ENCODE measurements at places on chromosomes 2 and 18. TPM values are rescaled to one million over a fixed set of nuclear protein-coding genes. Genes with fewer than 3 reads are reported as not detected.

DNAH7 gene
- total RNA-seq = 0.64 TPM

- DNase-seq = peak; percentile 28
Observed at GRCh38 chr18:9454061-9454703, 21.1 kb upstream of the RALBP1 start.

GRCh38 chr2:206641226-206641625 lies 1.1 kb upstream of the FAM237A start:
- no peak for DNase-seq

- DNase-seq = peak; percentile 95
Observed at GRCh38 chr18:50870138-50870845, 8.6 kb upstream of the ME2 start.

MC2R gene
- total RNA-seq = not detected

- peak; percentile 54 for DNase-seq
Observed at GRCh38 chr2:241540401-241540770, 18.2 kb upstream of the BOK start.

DNA sequence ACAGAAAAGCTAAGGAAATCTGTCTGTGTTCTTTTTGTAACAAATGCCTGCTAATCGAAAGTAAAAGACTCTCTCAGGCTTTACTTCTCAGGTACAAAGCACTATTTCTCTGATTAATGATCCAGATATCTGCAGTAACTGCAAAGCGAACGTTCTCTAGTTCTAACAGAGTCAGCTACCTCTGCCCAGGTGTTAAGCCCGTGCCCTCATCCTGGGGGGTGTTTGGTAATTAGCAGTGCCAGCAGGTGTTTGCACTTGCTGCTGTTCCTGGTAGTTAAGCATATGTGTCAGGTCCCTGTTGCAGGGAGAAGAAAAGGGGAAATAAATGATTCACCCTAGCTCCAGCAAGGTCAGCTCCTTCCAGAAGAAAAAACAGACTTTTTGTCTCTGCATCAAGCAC lies 58.8 kb upstream of the CRIM1 start:
- DNase-seq = no peak

LBX2 gene
- total RNA-seq = 1.6 TPM

FAHD2B gene
- total RNA-seq = 1.5 TPM

GRCh38 chr18:57211412-57211750 lies 64.5 kb downstream of the BOD1L2 start:
- DNase-seq = no peak

DNA sequence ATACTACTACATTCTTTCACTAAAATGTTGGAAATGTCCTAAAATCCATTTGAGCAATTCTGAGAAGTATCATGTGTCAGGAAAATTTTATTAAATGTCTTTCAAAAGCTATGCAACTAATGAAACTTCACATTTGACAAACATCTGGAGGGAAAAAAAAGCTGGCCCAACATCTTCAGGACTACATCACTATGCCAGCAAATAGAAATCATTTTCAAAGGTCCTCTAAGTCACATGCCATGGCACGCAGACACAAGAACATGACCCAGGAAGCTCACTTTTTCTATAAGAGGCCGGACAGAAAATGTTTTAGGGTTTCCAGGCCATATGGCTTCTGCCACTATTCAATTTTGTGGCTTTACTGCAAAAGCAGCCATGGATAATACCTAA lies 11.6 kb downstream of the KANSL3 start:
- DNase-seq = no peak

DNA sequence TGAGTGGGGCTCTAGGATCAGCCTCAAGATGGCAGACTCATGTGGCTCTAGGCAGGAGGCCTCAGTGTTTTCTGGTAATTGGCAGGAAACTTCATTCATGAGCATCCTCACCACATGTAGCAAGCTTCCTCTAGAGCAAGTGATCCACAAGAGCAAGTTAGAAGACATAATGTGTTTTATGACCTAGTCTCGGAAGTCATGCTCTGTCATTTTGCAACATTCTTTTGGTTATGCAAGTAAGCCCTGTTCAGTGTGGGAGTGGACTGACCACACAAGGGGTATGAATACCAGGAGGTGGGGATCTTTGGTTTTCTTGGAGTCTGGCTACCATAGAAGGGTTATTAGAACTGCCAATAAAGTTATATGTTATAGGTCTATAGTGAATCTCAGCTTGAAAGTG lies 66.8 kb upstream of the STK39 start:
- DNase-seq = no peak

TSGA10 gene
- total RNA-seq = 4.8 TPM

GRCh38 chr2:65574993-65575392 lies 142.6 kb upstream of the SPRED2 start:
- no peak for DNase-seq

GRCh38 chr2:136070913-136071312 lies 47.0 kb downstream of the CXCR4 start:
- DNase-seq = no peak

- no peak for DNase-seq
Observed at GRCh38 chr2:200469708-200470211, 40.1 kb downstream of the KCTD18 start.

DNA sequence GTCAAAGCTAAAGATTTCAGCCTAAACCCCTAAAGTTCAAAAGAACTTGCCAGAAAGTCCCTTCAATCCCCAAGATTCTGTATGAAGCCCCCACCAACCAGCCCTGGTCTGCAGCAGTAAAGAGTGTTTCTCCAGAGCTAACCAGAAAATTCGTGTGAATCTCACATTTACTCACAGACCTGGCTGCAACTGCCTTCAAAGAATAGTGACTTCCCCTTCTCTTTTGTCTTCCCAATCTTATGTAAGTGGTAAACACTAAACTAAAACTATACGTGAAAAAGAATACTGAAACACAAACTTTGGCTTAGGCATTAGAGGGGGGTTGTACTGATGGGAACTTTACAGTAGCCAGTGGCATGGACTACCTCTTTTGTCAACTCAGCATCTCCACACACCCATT lies 50.6 kb upstream of the SETBP1 start:
- DNase-seq = no peak

DNA sequence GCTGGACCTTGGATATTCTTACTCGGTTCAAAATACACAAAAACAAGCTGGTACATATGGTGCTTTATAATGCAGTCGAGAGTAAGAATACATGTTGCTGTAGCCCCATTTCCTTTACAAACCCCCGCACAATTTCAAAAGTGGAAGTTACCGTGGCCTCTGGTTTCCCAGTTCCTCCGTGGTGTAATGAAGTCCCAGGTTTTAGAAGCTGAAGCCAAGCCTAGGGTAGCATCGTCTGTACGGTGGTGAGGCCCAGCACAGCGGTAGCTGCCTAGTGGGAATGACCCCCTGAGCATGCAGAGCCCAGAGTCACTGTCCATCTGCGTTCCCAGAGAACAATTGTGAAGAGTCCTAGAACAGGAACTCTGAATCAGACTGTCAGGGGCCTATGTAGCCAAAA lies 171.8 kb downstream of the ASXL3 start:
- no peak for DNase-seq

- no peak for DNase-seq
Observed at GRCh38 chr2:215895330-215895729, 118.0 kb downstream of the MREG start.

DNA sequence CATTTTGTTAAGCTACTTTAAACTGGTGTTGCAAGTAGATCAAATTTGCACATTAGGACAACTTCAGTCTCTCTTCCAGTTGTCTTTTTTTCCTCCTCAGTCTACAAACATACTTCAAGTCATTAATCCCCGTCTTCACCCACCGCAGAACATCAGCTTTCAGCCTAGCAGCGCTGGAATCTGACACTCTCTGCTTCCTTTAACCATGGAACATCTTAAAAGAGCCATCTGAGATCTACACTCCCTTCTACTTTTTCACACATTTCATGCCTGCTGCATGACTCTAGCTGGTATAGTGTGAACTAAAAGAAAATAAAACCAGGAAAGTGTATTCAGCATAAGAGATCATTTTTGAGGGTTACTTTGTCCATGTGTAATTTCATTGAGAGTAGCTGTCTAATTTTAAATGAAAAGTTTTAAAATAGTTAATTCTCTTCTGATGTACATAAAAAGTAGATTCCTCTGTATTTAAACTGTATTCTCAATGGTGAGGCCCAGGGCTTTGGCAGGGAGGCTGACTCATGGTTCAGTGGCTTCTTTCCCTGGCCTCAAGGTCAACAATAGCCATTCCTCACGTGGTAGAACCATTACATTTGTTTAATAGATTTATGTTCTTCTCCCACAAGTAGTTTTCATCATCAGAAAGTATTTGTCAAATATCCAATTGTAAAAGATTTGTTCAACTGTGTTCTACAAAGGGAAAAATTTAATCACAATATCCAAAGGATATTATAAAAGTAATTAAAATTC lies 16.5 kb downstream of the SGPP2 start:
- DNase-seq = peak; percentile 83

- no peak for DNase-seq
Observed at GRCh38 chr2:101733257-101733993, 35.9 kb downstream of the MAP4K4 start.

COQ10B gene
- 55.0 TPM for total RNA-seq

- DNase-seq = no peak
Observed at GRCh38 chr2:197852108-197852507, 47.7 kb downstream of the PLCL1 start.

DNA sequence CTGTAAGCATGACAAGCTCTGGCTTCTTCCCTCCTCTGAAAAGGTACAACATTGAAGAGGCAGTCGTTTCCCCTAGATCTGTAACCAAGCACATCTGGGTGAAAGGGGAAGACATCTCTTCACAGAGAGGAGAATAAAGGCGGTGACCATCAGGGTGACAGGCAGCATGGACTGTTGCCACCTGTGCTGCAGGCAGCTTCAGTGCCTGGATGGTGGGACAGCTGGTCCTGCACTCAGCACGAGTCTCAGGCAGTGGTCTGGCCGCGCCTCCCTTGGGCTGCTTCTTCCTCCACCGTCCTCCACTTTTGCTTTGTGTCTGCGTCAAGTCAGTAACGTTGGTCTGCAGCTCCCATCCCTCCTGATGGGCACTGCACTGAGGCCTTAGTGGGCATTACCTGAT lies 264.4 kb downstream of the NEDD4L start:
- no peak for DNase-seq

- DNase-seq = no peak
Observed at GRCh38 chr2:64493788-64494187, 30.3 kb upstream of the AFTPH start.

ACTG2 gene
- 0.89 TPM for total RNA-seq

- peak; percentile 60 for DNase-seq
Observed at GRCh38 chr2:217471319-217471718, 531.5 kb downstream of the TNS1 start.

- no peak for DNase-seq
Observed at GRCh38 chr2:200138391-200139124, 167.9 kb upstream of the SPATS2L start.

- DNase-seq = no peak
Observed at GRCh38 chr18:11148680-11149440, 509 bp downstream of the PIEZO2 start.

- no peak for DNase-seq
Observed at GRCh38 chr2:84716564-84716963, 164.3 kb downstream of the TRABD2A start.

- peak; percentile 64 for DNase-seq
Observed at GRCh38 chr2:113847144-113847543, 42.7 kb upstream of the ACTR3 start.

- peak; percentile 83 for DNase-seq
Observed at GRCh38 chr18:58087928-58088690, 44.1 kb downstream of the NEDD4L start.

- no peak for DNase-seq
Observed at GRCh38 chr2:79971807-79972206, 332.7 kb downstream of the LRRTM1 start.

DNA sequence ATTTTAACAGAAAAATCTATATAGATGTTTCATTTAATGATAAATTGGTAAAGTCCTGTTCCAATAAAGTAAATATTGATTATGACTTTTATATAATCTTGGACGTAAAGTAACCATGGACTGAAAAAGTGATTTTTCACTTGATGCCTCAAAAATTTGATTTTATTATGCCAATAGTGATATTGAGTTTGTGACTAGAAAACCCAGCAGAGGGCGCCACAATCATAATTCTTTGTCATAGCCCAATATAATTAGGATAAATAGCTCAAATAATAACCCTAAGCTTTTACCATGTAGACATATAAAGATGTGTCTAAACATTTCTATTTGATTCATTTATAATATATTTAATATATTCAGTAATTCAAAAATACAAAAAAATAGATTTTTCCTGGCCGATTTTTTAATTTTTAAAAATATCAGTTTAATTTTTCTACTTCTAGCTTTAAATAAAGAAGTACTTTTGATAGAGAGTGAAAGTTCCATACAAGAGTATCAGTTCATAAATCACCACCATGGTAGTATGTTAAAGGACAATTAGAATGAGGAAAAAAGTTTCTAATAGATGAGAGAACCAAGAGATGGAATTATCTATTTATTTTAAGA lies 30.7 kb downstream of the CAMKMT start:
- DNase-seq = peak; percentile 39

DNA sequence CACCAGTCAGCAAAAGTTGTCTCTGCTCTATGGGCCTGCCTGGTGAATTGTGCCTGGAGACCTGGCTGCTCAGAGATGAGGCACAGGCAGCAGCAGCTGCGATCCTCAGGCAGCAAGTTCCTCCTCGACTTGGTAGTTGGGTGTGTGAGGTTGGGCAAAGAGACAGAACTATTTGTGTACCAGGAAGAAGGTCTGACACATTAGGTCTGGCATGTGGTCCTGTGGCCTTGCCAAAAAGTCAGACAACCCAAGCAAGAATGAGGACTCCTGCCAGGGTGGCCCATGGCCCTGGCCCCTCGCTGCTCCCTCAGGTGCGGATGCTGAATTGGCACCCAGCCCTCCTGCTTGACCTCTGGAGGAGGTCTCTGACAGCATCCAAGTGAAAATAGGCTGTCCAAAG lies 192.7 kb downstream of the DYSF start:
- DNase-seq = peak; percentile 86

ZNF396 gene
- 1.7 TPM for total RNA-seq

MROH2A gene
- not detected for total RNA-seq

- no peak for DNase-seq
Observed at GRCh38 chr2:199975273-199975895, 20.0 kb downstream of the MAIP1 start.

DNA sequence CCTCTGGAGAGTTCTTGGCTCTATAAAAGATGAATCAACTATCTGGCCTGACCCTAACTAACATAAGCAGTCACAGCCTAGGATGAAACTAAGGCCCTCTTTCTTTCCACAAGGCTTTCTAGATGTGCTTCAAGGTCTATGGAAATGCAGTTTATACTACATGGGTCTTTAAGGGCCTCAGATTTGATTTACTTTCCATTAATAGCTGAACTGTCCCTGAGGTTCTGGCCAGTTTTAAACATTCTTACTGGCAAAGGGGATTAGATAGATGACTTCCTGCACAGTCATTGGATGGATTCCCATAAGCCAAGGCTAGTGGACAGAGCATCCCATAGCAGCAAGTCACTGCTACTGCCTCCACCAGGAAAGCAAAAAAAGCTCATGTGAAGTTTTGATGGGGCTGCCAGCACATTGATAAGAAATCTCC lies 38.1 kb upstream of the LCLAT1 start:
- DNase-seq = peak; percentile 60

GRCh38 chr2:137523931-137524330 lies 440.3 kb upstream of the HNMT start:
- DNase-seq = no peak

- DNase-seq = peak; percentile 2
Observed at GRCh38 chr2:102453501-102453900, 19.5 kb upstream of the SLC9A4 start.
